ENCODE measurements at places on chromosomes 12 and 14.

DNA sequence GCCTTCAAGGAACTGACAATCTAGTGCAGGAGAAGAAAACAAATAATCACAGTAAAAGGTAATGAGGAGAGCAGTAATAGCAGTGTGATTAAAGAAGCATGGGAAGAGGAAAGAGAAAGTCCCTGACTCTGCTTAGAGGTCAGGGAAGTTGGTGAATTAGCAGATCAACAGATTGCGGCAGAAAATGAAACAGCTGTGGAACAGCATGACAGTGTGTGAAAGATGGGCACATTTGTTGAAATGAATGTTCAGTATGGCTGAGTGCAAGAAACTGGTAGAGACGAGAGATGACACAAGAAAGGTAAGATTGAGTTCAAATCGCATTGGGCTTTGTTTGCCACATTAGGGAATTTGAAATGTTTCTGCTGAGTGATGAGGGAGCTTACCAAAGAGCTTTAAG lies 63.7 kb upstream of the RASSF8 start:
- no peak for DNase-seq

DNA sequence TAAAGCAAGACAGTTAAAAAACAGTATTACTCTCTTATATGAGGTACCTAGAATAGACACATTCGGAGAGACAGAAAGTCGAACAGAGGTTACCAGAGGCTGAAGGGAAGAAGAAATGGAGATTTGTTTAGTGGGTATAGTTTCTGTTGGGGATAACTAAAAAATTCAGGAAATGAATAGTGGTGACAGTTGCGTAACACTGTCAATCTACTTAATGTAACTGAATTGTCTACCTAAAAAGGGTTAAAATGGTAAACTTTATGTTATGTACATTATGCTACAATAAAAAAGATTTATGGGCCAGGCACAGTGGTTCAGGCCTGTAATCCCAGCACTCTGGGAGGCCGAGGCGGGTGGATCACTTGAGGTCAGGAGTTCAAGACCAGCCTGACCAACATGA lies 30.6 kb upstream of the SLC6A13 start:
- DNase-seq = no peak

GRCh38 chr14:94376108-94376975 lies 12.1 kb downstream of the SERPINA1 start:
- DNase-seq = no peak

DNA sequence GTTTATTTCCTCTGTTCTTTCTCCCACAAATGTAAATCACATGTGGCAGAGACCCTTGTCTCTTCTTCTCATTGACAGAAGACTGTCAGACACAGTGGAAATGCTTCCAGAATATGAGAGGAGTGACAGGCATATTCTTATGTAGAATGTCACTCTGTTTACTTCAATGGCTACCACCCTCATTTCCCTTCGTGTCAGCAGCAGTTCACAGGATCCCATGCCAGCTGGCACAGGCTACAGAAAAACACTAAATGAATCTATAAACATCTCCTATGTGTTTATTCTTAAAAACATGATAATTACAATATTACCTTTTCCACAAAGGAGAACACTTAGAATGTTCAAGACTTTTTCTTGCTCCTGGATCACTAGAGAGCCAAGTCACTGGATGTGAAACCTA lies 183.8 kb upstream of the CNTN1 start:
- DNase-seq = no peak

- DNase-seq = no peak
These were observed 195.5 kb upstream of the DAAM1 start for GRCh38 chr14:58992935-58993334.

- no peak for DNase-seq
These were observed 346.2 kb downstream of the C12orf75 start for GRCh38 chr12:105676694-105677093.

- DNase-seq = no peak
These were observed 66.1 kb upstream of the PRB2 start for GRCh38 chr12:11461433-11461832.

- no peak for DNase-seq
These were observed 51.3 kb upstream of the GALNT9 start for GRCh38 chr12:132380641-132381040.

- DNase-seq = no peak
These were observed 637 bp downstream of the PTMS start for GRCh38 chr12:6766651-6767349.

DNA sequence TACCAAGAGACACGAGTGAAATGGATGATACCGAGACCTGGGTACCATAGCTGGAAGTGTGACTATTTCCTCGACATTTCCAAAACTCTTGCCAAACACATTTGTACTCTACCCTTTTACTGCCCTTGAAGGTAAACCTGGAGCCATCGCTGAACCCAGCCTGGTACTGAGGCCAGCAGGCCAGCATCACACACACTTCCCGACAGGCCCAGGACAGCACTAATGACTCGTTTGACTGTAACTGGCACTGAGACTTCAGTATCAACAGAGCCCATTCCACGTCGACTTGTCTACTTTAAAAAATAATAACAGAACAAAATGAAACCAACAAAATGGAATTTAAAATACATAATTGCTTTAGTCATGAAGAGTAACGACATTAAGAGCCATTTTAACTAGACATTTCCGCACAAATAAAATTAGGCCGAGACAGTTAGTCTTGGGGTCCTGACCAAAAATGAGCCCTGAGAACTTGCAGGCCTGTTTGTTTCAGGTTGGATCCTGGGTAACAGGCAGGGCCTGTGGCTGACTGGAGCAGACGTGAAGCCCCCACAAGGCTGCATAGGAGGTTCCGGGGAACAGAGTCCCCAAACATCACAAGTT lies 94.3 kb downstream of the RIMBP2 start:
- no peak for DNase-seq

DNA sequence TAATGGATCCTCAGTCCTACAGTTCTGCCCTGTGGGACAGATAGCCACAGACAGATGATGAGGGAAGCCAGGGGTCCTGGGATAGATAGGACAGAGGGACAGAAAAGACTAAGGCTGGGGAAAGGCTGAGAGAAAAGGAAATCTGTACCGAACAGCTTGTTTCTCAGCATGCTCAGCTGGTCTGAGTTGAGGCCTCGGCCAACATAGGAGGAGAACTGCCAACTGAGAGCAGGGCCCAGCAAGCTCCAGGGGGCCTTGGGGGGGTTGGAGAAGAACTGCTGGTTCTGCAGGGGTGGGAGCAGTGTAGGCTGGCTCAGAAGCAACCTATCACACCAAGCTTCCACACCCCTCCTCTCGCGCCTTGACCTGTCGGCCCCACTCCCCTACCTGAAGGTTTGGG lies 10.1 kb downstream of the IL23A start:
- DNase-seq = no peak

GRCh38 chr12:108193917-108194316 lies 64.8 kb downstream of the WSCD2 start:
- no peak for DNase-seq

GRCh38 chr12:4563336-4563735 lies 1.3 kb downstream of the DYRK4 start:
- DNase-seq = no peak

DNA sequence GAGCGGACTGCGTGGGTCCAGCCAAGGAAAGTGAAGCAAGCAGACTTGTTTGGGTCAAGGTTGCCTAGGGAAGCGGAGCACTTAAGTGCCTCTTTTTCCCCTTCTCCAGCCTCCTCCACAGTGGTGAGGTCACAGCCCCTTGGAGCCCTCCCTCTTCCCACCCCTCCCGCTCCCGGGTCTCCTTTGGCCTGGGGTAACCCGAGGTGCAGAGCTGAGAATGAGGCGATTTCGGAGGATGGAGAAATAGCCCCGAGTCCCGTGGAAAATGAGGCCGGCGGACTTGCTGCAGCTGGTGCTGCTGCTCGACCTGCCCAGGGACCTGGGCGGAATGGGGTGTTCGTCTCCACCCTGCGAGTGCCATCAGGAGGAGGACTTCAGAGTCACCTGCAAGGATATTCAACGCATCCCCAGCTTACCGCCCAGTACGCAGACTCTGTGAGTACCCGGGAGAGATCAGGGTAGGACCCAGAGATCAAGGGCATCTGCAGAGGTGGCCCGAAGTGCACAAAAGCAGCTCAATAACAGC lies at the start of gene TSHR:
Gene TSHR (plus strand): TSS at position 206 of the 526 bp plus-strand sequence. CDS start 60 bp downstream, at position 266.
- no peak for DNase-seq

- no peak for DNase-seq
These were observed 7.2 kb downstream of the ERC1 start for GRCh38 chr12:998020-998874.

GRCh38 chr14:79009286-79009685 lies 839.1 kb downstream of the NRXN3 start:
- no peak for DNase-seq

- peak; percentile 1 for DNase-seq
These were observed 90.8 kb upstream of the PTPRQ start for GRCh38 chr12:80353254-80353653.

DNA sequence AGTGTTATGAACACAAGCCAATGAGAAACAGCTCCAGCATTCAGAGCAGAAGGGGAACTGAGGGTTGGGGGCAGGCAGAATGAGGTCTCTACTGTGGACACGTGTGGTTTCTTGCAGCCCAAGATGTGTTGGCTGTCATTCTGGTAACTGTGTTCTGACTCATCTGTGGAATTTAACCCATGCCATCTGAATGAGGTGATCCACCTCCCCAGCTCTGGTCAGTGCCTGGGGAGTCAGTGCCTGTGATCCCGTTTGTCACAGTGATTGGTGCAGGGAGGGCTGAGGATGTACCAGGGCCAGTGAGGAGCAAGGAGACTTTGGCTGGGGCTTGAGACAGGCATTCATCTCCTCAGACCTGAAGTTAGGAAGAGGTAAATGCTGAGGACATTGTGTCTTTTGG lies 216.8 kb downstream of the MSRB3 start:
- no peak for DNase-seq

GRCh38 chr12:117907108-117907689 lies 61.6 kb downstream of the KSR2 start:
- DNase-seq = no peak

DNA sequence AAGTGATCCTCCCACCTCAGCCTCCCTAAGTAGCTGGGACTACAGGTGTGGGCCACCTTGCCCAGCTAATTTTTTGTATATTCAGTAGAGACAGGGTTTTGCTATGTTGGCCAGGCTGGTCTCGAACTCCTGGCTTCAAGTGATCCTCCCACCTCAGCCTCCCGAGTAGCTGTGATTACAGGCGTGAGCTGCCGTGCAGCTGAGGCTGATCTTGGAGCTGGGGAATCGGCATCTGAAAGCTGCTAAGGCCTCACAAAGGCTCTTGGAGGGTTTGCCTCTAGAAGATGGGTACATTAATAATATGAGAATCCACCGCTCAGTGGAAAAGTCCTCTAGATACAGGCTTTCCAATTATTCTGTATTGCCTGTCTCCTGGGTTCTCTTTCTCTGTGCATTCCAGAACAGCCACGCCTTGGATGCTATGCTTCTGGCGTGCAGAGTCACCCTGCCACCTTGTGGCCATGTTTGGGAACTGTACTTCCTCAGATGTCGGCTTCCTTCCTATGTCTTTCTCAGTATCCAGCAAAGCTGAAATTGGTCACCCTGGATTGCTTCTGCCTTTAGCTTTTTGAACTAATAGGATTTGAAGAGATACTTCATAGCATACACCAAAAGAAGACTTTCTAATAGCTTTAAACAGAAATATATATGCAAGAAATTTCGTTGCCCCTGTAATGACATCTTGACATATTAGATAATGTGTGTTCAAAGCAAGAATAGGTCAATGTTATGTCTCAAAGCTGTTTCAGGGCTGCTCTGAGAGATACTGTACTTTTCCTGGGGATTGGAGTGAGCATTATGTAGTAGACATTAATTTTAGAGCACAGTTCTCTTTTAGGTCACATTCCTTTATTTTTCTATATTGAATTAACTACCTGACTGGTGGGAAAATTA lies 75.4 kb downstream of the SNAPC1 start:
- peak; percentile 47 for DNase-seq

- peak; percentile 69 for DNase-seq
These were observed 147.9 kb downstream of the ETV6 start for GRCh38 chr12:11797317-11797913.

DNA sequence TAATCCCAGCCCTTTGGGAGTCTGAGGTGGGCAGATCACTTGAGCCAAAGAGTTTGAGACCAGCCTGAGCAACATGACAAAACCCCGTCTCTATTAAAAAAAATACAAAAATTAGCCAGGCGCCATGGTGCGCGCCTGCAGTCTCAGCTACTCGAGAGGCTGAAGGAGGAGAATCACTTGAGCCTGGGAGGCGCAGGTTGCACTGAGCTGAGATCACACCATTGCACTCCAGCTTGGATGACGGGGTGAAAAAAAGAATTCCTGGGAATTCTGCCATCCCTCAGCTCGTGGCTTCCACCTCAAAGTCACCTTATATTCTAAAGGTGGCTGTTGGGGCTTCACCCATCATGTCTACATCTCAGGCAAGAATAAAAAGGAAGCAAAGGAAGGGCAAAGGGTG lies 12.9 kb downstream of the BCL2L14 start:
- DNase-seq = no peak

- no peak for DNase-seq
These were observed 1.8 kb downstream of the GLI1 start for GRCh38 chr12:57461276-57461916.

- no peak for DNase-seq
These were observed 71.6 kb downstream of the SPRING1 start for GRCh38 chr12:116666305-116666673.

- no peak for DNase-seq
These were observed 24.1 kb downstream of the DMAC2L start for GRCh38 chr14:50335989-50336824.

- DNase-seq = peak; percentile 99
These were observed at the start of gene COPZ1 for GRCh38 chr12:54324617-54325441. Gene COPZ1, plus strand, starts transcription at chr12:54325131. Its CDS starts 33 bp downstream, at chr12:54325164.

DNA sequence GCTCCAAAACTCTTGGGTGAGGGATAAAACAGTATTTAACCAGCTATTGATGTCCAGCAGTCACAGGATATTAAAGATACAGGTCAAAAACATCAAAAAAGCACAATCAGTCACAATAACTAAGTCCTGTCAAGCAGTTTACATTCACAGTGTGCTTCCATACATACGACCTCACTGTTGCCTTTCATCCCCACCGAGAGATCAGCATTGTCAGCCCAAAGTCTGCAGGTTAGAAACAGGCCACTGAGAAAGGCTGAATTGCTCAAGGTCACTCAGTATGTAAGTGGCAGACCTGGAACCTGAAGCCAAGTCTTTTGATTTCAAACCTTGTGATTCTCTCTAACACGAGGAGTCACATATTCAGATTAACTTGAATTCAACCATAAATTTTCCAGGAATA lies 124.9 kb downstream of the GXYLT1 start:
- DNase-seq = no peak

GRCh38 chr12:25207411-25207810 lies 12.4 kb downstream of the ETFRF1 start:
- no peak for DNase-seq

DNA sequence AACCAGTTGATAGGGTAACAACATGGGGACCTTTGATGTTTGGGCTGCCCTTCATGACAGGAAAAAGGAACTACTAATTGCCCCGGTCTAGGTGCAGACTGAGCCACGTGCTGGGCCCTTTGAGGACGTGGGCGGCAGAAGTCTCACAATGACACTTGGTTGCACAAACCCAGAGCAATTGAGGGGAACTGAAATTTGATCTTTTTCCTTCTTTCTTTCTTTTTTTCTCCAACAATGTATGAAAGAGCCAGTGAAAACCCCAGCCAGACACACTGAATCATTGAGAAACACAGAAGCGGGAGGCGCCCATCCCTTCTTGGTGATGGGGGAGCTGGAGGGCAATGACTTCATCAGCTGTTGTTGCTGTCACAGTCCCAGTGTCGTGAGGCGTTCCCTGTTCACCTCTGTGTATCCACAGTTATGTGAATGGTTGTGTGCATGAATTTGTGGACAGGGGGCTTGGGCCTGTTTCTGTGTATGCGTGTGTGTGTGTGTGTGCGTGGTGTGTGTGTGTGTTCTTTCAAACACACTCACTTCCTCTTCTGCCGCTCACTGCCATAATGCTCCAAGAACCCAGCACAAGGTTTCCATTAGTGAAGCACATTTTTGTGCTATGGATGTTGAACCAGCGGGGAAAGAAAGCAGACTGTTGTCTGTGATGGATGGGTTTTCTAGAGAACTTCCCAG lies 137.5 kb upstream of the CCND2 start:
- no peak for DNase-seq

All from AG09319 (cell line).